ENCODE measurements at places on chromosomes 5 and 9.

- DNase-seq, result no peak
These were observed 580.3 kb downstream of the BNC2 start for GRCh38 chr9:16290169-16290568.

GRCh38 chr5:37174928-37175327 is 74.2 kb downstream of the CPLANE1 start:
- DNase-seq, result no peak

- no peak for DNase-seq
These were observed 33.5 kb upstream of the UBAC1 start for GRCh38 chr9:135994501-135995192.

DNA sequence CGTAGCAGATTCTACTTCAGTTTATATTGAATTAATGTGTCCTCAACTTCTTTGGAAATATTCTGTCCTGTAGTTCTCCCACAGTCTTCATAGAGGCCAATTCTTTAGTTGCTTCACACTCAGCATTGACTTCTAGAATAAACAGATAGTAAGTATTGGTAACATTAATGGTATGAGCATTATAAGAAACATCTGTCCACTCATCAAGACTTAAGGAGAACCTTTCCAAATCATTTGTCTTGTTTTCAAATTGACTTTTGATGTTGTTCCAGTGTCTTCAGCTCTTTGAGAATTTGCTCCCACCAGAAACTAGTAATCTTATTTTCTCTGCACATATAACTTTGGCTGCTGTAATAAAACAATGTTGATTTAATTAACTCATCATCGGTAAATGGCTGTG is 18.3 kb downstream of the RANBP17 start:
- no peak for DNase-seq

GRCh38 chr9:95726756-95727155 is 148.7 kb upstream of the ERCC6L2 start:
- DNase-seq, result no peak

- no peak for DNase-seq
These were observed 22.6 kb upstream of the MAMDC2 start for GRCh38 chr9:70020991-70021571.

DNA sequence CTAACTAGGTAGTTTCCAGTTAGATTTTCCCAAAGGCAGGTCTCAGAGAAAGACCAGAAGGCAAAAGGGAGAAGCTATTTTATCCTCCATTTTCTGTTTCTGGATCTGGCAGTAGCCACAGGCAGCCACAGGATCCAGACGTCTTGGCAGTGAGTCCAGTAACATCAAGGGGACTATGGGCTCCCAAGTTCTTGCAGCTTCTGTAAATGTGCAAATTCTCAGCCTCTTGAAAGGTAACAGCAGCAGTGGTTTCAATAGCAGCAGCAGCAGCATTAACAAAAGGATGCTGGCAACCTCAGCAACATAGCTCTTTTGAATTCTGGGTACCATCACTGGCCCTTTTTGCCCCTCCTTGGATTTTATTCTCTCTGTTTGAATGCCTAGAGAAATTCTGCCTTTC is 27.1 kb upstream of the IL33 start:
- no peak for DNase-seq

GRCh38 chr5:96146675-96147074 is 185.0 kb upstream of the ELL2 start:
- no peak for DNase-seq

DNA sequence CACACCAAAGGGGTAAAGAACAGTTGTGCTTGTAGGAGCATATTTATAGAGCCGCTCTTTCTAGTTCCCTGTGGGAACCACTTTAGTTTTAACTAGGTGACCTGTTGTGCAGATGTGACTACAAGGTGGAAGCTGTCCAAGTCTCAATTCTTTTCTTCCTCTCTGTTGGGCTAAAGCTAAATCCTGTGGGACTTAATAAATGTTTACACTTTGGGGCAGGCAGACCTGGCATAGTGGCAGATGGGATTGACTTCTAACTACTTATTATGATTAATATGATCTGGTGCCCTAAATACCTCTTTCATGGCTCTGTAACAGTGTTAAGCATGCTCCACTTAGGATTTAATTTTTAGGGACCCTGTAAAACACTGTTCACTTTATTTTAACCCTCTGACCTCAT is 265.3 kb downstream of the KCTD16 start:
- DNase-seq, result no peak

DNA sequence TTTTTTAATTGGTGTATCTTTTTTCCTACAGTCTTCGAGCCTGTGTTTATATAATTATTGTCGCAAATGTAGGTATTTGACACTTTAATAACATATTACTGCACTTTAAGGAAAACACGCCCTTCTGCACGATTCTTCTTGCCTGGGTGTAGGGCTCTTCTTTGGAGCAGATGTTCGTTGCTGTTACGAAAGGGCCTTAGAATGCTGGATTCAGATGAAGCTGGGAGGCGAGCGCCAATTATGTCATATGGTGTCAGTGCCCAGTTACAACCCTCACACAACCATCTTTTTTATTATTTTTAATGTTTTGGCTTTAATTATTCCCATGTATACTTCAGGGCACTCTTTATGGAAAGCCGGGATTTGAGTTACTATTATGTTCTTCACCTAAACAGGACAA is 553.0 kb downstream of the EBF1 start:
- DNase-seq, result no peak

- no peak for DNase-seq
These were observed 73.7 kb upstream of the PRDM9 start for GRCh38 chr5:23433534-23434315.

GRCh38 chr5:107806271-107806670 is 135.5 kb upstream of the EFNA5 start:
- no peak for DNase-seq

GRCh38 chr9:71746758-71747125 is 21.6 kb downstream of the CEMIP2 start:
- DNase-seq, result no peak

GRCh38 chr5:81007637-81008027 is 47.5 kb downstream of the RASGRF2 start:
- DNase-seq, result no peak

DNA sequence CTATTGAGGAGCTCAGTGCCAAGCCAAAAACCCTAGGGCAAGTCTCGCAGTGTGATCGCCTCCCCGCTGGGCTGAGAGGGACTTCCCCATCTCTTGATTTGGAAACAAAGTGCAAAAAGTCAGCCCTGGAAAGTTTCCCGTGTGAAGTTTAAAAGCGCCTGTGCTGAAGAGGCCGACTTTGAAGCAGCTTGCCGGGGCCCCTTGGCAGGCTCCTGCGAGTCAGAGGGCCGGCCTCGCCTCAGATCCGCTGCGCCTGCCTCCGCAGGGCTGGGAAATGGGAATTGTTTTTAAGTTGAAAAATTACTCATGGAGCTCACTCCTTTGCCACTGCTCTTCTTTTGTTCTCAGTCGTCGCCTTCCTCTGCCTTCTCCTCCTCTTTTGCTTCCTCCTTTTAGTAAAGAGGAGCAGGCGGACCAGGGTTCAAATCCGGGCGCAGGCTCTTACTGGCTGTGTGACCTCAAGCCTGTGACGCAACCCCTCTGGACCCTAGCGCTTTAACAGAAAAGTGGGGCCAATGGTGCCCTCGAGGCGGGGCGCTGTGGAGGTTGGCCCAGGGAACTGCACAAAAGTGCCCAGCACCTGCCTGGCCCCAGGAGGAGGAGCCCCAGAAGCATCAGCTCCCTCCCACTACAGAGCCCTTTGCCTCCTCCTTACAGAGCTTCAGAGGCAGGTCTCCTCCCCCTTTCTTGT is 14.7 kb upstream of the LHX2 start:
- peak; percentile 23 for DNase-seq

- no peak for DNase-seq
These were observed 4.8 kb downstream of the NR3C1 start for GRCh38 chr5:143398451-143399237.

GRCh38 chr9:19104515-19105282 is 2.0 kb upstream of the HAUS6 start:
- no peak for DNase-seq

DNA sequence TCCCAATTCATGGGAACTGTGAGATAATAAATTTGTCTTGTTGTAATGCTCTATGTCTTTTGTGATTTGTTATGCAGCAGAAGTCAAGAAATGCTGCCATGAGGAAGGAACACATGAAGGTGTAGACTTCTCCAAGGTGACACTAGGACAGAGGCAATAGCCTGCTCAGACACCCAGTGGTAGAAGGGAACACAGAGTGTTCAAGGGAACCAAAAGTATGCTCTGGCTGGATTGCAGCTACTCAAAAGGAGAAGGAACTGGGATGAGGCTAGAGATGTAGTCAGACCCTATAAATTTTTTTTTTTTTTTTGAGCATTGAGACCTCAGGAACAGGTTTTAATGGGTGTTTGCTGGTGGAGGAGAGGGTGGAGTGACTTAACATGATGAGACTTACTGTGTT is 232.5 kb downstream of the PARP8 start:
- no peak for DNase-seq

DNA sequence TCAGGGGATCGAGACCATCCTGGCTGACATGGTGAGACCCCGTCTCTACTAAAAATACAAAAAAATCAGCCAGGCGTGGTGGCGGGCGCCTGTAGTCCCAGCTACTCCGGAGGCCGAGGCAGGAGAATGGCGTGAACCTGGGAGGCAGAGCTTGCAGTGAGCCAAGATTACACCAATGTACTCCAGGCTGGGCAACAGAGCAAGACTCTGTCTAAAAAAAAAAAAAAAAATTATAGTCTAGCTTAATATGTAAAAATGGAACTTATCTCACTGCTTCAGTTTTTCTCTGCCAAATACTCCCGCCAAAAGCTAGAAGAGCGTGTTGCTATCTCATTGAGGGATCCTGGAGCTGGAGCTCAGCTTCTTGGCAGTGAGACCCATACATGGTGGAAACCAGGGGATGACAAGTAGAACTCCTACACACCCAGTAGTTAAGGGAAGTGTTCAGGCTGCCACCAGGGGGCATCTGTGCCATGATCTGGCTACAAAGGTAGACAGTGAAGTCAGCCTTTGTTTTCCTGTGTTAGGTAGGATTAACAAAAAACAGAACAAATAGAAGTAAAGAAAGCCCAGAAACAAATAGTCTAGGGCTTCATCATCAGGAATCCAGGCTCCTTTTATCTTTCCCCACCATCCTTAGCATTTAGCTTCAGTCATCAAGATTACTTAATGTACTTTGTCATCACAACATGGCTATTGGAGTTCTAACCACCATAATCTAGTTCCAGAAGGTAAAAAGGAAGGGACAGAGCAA is 33.6 kb upstream of the GLIPR2 start:
- peak; percentile 89 for DNase-seq

- DNase-seq, result no peak
These were observed 138.5 kb upstream of the S1PR3 start for GRCh38 chr9:88852794-88853193.

- no peak for DNase-seq
These were observed 11.6 kb upstream of the SPTAN1 start for GRCh38 chr9:128540634-128541360.

GRCh38 chr5:157930710-157931109 is 71.8 kb upstream of the CLINT1 start:
- DNase-seq, result no peak

- DNase-seq, result no peak
These were observed 237.7 kb upstream of the CDH9 start for GRCh38 chr5:27276119-27276518.

DNA sequence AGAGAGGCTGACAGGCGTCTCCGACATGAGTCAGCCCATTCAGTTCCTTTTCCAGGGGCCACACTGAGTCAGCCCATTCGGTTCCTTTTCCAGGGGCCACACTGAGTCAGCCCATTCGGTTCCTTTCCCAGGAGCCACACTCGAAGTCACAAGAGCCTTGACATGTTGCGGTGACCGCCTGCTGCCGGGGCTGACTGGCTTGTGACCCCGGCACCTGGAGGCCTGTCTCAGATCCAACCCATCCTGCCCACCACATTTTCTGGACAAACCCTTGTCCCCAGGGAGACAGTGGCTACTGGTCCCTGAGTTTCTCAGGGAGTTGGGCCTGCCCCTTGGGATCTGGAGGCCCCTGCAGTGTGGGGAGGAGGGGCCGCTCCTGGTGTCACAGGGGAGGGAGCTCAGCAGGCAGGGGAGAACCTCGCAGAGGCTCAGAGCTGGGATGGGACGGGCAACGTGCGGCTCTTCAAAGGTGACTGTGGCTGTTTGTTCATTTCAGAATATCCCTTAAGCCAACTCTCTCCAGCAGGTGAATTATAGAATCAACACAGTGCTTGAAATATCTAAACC is 40.5 kb upstream of the LPCAT1 start:
- no peak for DNase-seq

DNA sequence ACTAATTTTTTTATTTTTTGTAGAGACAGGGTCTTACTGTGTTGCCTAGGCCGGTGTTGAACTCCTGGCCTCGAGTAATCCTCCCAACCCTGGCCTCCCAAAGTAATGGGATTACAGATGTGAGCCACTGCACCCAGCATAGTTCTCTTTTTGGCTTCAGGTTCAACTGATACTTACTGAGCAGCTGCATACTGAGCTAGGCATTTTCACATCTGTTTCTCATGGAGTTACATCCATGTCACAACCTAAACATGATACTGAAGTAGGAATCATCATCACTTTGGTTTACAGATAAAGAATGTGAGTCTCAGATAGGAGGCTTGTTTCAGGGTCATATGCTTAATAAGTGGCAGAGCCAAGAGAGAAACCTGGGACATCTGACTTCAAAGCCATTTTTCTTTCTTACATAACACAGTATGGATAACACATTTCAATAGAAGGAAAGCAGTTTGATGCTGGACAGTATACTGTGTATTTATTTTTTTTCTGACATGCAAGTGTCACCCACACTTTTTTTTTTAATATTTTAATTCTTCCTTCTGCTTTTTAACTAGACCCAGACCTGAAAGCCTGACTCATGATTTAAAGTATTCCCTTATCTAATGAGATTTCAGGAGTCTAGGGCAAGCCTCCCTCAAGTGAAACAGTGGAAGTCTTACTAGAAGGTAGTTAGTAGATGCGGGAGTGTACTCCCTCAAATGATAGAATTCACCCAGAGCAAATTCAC is 90.8 kb downstream of the HACD4 start:
- DNase-seq, result no peak

DNA sequence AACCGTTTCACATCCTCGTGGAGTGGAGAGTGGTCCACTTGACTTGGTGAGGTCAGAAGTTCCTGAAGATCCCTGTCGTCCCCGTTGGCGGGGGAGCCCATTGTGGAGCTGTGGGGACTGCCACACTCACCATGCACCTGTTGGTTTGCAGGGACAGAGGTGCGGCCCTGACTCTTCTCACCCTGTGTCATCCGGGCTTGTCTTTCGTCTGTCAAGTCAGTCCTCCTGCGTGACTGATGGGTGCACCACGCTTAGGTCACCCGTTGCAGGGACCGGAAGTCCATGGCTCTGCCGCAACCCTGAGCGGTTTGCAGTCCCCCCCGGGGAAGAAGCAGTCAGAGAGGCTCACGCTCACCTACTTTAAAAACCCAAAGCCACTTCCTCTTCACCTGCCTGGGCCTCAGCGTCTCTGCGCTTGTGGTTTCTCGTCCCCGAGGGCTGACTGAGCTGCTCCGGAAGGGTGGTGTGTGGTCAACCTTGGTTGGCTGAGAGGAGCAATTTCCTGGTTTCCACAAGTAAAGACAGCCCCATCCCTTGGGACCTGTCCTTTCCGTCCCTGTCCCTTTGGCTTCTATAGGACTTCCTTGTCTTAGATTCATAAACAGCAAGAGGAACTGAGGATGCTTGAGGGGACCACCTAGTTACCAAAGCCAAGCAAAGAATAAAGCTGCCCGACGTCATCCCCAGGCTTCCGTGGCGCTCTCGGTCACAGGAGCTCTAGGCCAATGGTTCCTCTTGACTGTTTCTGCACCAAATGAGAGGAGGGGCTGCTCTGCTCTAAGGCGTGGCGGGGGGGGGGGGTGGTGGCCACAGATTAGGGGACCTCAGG is 53.2 kb downstream of the USP20 start:
- peak; percentile 73 for DNase-seq

- DNase-seq, result no peak
These were observed 44.7 kb upstream of the LCP2 start for GRCh38 chr5:170342153-170342725.

- no peak for DNase-seq
These were observed 6.5 kb upstream of the EGFL7 start for GRCh38 chr9:136656183-136656738.

Measured in stimulated activated CD4-positive, alpha-beta T cell treated with anti-CD3 and anti-CD28 coated beads, TNF-alpha, amount 100 ng/mL, for 24 hours (primary cell).